ENCODE measurements at places on chromosomes 4 and X. TPM values are rescaled to one million over a fixed set of nuclear protein-coding genes. Genes with fewer than 3 reads are reported as not detected.

DNA sequence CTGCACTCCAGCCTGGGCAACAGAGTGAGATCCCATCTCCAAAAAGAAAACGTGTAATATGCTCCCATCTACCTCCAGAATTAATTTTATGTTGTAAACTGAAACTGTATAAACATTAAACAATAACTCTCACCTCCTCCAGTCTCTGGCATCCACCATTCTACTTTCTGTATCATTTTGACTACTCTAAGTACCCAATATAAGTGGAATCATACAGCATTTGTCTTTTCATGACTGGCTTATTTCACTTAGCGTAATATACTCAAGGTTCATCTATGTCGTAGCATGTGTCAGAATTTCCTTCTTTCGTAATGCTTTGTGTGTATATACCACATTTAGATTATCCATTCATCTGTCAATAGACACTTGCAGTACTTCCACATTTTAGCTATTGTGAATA lies 20.6 kb downstream of the F8 start:
- DNase-seq, result no peak

Gene HSFX2
- total RNA-seq, result not detected

GRCh38 chr4:82421796-82422560 lies 8.3 kb downstream of the HNRNPDL start:
- DNase-seq, result no peak

GRCh38 chr4:142265946-142266345 lies 580.2 kb downstream of the INPP4B start:
- no peak for DNase-seq

DNA sequence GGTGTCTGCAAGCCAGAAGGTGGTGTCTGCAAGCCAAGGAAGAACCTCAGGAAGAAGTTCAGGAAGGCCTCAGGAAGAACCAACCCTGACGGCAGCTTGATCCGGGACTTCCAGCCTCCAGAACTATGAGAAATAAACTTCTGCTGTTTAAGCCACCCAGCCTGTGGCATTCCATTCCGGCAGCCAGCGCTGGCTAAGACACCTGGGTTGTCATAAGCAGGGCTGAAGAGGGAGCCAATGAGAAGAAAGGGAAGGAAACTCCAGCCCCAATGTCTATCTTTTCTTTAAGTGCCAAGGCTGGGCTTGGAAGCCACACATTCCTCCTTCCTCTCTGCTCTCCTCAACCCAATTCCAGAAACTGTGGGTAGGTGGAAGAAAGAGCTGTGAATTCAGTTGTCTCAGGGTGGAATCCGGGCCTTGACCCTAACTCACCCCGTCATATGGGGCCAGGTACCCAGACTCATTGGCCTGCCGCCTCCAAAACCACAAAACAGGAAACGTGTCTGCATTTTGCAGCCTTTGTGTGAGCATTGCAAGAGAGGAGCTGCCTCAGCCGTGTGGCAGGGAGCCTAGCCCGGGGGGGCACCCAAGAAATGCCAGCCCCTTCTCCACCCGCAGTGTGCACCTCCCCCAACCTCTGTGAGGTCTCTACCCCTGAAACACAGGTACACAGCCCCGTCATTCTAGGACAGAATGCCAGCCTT lies 26.8 kb downstream of the CRMP1 start:
- DNase-seq, result peak; percentile 43

DNA sequence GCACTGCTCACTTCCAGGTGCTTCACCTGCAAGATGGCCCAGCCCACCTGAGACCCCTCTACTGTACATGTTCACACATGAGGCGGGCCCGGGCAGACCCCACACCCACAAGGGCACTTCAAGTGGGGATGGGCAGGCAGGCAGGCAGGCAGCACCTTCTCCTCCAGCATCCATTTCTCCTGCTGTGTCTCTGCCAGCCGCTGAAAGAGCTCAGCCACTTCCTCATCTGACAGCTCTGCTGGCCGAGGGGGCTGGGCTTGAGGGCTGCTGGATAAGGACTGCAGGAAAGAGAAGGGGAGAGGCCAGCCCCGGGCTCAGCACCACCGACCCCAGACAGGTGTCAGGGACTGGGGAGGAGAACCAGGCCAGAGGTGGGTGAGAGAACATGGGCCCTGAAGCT lies 4.4 kb upstream of the KCND1 start:
- no peak for DNase-seq

DNA sequence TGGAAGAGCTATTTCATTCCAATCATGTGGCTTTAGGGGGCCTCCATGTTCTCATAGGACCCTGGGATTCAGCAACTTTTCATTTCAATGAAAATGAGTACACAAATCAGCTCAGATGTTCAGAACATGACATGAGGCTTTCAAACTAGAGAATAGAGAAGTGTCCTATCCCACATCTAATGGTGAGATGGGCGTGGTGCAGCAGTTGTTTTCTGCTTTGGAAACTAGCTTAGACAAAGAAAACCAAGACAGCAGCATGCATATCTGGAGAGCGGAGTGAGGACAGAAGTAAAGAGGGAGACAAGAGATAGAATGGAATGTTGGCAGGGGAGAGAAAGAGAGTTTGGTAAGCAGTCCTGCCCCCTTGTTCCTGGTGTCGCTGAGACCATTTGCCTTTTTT lies 1009.1 kb upstream of the IGFBP7 start:
- no peak for DNase-seq

Gene TBC1D14
- 37.0 TPM for total RNA-seq

GRCh38 chr4:86500527-86500926 lies 93.6 kb upstream of the PTPN13 start:
- no peak for DNase-seq

DNA sequence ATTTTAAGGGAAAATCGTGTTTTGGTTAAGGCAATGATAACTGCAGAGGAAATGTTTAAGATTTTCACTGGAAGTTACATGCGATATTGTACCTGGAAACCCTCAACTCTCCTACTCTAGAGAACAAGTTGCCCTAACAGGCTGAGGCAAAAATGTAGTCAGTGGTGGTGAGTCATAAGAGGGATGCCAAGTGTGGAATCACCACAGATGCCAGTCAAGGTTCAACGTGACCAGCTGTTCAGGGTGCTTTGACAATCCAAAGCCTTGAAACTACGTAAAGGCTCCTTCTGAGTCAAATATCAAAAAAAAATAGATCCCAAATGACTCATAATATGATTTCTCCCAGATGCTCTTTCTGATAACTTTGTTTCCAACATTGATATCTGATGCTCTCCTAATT lies 77.9 kb upstream of the AFF2 start:
- no peak for DNase-seq

Gene TLR3
- total RNA-seq, result 6.1 TPM

- DNase-seq, result peak; percentile 11
Measured at GRCh38 chr4:108540536-108540935, 79.8 kb upstream of the RPL34 start.

Gene MAGEA2B
- total RNA-seq, result 45.1 TPM

- no peak for DNase-seq
Measured at GRCh38 chrX:154517101-154517781, 1.2 kb upstream of the FAM3A start.

DNA sequence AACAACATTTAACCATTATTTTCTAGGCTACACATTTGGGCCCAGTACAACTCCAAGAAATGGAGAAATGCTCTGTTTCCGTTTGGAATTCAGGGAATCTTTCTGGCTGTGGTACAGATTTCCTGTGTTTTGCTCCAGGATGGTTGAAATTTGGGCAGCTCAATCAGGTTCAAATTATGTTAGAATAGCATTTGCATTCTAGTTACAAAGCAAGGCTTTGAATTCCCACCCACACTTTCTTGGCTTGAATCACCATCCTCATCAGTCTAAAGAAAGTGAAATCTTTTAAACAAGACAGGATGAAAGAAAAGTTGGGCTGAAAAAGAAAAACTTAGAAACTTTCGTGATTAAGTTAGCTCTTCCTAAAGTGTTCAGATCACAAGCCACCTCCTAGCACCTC lies 98.1 kb upstream of the VCX3B start:
- DNase-seq, result no peak

DNA sequence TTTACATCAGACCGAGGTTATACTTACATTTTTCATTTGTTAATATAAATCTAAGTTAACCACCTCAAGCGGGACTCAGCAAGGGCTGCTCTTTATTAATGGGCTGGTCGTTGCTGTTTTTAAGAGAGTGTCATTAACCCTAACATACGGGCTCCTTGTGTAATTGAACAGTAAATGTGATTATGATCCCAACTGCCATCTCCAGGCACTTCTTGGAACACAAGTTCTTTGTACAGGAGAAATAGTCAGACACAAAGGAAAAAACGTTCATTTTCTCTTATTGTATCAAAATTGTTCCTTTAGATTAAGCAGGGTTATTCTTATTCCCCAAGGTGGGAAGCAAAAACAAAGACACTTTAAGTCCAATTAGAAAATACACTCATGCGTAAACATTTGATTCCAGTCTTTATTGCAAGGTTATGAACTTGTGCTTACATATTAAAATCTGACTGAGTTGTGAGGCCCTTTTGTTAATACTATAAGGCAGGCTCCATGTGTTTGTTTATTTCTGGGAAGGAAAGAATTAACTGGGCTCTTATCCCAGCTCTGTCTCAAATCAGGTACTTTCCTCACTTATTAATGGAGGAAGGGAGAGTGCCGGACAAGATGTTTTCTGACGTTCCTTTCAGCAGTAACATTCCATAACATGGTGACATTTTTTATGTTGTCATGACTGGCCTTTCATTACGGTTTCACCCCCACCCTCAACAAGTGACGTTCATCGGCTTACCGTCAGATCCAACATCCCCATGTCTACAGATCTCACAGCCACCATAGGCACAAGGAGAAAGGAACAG lies 95.9 kb downstream of the RASL11B start:
- no peak for DNase-seq

Gene ARR3
- total RNA-seq, result not detected

GRCh38 chrX:39814391-39814790 lies 283.4 kb downstream of the BCOR start:
- DNase-seq, result no peak

GRCh38 chrX:68018248-68019203 lies 414.8 kb downstream of the OPHN1 start:
- no peak for DNase-seq

Gene STPG2
- total RNA-seq, result not detected

GRCh38 chr4:175330236-175330635 lies 412.1 kb downstream of the ADAM29 start:
- DNase-seq, result no peak

DNA sequence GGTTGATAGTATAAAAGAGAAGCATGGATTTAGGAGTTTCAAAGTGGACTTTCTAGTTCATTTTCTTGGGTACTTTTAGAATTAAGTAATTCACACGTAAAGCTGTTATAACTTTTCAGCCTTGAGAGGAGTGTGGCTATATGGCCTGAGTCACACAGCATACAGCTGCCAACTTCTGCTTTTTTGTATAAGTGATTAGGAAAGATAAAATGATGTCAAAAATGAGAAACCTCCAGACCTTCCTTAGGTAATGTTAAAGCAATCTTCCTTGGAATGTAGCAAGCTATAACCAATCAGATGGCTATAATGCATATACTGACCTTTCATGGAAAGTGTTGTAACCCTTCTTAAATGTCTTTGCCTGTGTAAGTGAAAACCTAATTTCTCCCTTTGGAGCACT lies 39.2 kb downstream of the RAB40AL start:
- DNase-seq, result no peak

DNA sequence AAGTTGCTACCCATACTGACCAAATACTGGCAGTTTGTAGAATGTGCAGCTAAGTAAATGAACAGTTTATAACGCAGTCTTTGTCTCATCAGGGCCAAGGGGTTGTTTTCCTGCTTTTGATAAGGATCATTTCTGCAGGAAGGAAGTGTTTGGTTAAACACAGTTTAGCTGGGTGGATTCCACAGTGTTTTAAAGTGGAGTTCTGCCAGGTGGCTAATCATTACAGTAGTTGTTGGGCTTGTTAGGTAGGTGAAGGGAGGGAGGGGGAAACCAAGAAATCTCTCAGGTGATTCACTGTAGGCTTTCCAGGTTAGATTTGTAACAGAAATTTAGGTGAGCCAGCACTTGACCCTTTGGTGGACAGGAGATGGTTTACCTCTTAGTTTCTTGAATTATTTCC lies 58.1 kb downstream of the FNIP2 start:
- no peak for DNase-seq

- DNase-seq, result peak; percentile 29
Measured at GRCh38 chr4:83109480-83110222, 4.9 kb downstream of the PLAC8 start.

Gene JAKMIP1
- total RNA-seq, result 0.40 TPM

DNA sequence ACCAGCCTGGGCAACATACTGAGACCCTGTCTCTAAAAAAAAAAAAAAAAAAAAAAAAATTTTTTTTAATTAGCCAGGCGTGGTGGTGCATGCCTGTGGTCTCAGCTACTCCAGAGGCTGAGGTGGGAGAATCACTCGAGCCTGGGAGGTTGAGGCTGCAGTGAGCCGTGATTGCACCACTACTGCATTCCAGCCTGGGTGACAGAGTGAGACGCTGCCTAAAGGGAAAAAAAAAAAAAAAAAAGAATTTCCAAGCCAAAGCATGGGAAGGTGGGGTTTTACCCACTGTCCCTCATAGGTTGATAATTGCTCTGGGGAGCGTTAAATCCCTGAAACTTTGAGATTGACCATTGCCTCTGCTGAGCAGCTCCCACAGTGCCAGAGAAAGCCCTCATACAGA lies 427.5 kb downstream of the BCOR start:
- no peak for DNase-seq

GRCh38 chr4:124515591-124515990 lies 196.9 kb downstream of the ANKRD50 start:
- DNase-seq, result no peak

GRCh38 chr4:74583089-74583700 lies 138.3 kb downstream of the AREG start:
- DNase-seq, result no peak

Gene ASB11
- total RNA-seq, result not detected

GRCh38 chr4:80295826-80296225 lies 29.4 kb downstream of the FGF5 start:
- DNase-seq, result no peak

GRCh38 chr4:75696581-75696980 lies 23.4 kb upstream of the G3BP2 start:
- no peak for DNase-seq

DNA sequence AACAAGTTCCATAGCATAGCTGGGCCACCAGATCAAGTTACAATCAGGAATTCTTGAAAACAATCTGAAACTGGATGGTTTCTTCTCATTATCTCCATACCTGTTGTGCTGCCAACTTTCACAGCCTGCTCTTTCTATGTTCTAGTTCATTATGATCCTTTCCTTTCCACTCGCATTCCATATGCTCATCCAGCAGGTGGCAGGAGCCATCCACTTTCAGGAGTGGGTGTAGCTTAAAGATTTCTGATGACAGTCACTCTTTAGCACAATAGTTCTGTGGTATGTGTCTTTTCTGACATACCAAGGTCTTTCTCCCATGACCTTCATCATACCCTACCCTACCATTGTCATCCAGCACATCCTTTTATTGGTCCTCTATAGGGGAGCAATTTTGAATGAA lies 46.4 kb downstream of the PAGE2 start:
- peak; percentile 14 for DNase-seq

DNA sequence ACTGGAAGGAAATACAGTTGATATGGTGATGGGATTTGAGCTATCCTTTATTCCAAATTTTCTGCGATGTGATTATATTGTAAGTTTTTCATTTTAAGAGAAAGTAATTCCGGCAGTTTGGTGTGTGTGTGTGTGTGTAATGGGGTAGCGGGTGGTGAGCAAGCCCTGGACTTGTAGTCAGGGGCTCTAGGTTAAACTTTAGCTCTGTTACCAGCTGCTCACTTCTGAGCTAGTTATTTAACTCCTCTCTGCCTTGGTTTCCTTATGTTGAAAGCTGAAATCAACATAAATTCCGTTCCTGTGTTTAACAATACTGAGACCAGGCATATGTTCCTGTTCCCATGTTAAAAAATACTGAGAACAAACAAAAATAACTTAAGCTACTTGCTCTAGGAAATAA lies 174.1 kb upstream of the CASK start:
- no peak for DNase-seq

Gene VEGFC
- total RNA-seq, result 11.0 TPM

Gene MYOZ2
- total RNA-seq, result not detected

Data from Daoy (cell line).